ENCODE measurements at places on chromosomes 16 and 17.

- DNase-seq: no peak
Measured at GRCh38 chr17:71329310-71330098, 791.3 kb upstream of the SOX9 start.

DNA sequence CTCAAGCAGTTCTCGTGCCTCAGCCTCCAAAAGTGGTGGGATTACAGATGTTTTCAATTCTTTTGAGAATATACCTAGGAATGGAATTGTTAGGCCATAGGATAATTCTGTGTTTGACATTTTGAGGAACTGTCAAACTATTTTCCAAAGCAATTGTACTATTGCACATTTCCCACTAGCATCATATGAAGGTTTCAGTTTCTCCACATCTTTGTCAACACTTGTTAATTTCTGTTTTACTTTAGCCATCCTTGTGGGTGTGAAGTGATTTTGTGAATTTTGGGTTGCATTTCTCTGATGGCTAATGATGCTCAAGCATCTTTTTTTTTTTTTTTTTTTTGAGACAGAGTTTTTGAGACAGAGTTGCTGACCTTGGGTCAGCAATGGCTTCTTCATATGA is 6.2 kb downstream of the NT5M start:
- DNase-seq: no peak

DNA sequence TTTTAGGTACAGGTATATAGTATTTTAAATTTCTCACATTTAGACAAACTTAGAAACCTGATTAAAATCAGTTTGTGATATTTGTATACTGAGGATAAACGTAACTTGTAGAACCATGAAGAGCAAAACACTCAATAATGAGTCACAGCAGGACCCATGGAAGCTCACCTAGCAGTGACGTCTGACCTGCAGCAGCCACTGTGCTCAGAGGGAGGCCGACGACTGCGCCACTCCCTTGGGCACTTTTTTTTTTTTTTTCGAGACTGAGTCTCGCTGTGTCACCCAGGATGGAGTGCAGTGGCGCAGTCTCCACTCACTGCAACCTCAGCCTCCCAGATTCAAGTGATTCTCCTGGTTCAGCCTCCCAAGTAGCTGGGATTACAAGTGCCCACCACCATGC is 106.2 kb upstream of the AXIN2 start:
- DNase-seq: no peak

GRCh38 chr17:57516290-57517230 is 228.5 kb downstream of the CCDC182 start:
- no peak for DNase-seq

DNA sequence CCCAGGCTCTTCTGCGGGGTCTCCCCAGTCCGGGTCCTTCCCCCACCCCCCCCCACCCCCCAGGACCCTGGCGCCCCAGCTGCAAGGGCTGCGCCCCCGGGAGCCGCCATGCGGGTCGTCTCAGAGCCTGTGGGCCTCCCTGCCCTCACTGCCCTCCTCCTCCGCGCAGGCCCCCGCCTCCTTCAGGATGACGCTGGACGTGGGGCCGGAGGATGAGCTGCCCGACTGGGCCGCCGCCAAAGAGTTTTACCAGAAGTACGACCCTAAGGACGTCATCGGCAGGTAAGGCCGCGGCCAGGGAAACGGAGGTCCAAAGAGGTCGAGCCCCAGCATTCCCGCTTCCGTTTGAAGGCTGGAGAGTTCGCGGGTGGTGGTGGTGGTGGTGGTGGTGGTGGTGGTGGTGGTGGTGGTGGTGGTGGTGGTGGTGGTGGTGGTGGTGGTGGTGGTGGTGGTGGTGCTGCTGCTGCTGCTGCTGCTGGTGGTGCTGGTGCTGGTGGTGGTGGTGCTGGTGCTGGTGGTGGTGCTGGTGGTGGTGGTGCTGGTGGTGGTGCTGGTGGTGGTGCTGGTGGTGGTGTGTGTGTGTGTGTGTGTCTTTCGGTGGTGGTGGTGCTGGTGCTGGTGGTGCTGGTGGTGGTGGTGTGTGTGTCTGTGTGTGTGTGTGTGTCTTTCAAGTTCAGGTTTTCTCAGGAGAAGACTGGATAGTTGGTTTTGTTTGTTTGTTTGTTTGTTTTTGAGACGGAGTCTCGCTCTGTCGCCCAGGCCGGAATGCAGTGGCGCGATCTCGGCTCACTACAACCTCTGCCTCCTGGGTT is 615 bp downstream of the PHKG2 start:
- DNase-seq: no peak

- no peak for DNase-seq
Measured at GRCh38 chr17:50853781-50854180, 12.4 kb downstream of the TOB1 start.

DNA sequence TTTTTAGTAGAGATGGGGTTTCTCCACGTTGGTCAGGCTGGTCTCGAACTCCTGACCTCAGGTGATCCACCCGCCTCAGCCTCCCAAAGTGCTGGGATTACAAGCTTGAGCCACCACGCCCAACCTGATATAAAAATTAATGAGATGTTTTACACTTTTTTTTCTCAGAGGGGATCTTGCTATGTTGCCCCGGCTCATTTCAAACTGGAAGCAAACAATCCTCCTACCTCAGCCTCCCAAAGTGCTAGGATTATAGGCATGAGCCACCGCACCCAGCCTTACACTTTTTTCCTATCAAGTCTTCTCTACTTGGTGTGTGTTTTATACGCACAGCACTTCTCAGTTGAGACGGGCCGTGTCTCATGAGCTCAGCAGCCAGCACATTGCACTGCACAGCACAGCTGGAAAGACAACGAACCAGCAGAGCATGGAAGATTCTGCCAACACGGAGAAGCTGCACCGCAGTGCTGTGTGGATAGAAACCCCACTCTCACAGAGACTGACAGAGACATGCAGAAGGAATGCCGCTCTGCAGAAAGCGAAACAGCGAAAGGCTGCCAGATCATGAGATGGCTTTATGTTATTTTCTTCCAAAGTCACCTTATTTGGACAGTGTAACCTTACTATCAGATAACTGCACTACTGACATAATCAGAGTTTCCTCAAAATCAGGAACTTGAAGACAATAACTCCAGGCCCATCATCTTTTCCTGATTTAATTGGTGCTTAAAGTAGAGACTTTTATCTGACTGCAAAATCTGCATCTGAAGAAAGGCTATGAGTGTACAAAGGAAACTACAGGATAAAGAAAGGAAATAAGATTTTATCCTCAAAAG is 6.5 kb upstream of the QRICH2 start:
- no peak for DNase-seq

DNA sequence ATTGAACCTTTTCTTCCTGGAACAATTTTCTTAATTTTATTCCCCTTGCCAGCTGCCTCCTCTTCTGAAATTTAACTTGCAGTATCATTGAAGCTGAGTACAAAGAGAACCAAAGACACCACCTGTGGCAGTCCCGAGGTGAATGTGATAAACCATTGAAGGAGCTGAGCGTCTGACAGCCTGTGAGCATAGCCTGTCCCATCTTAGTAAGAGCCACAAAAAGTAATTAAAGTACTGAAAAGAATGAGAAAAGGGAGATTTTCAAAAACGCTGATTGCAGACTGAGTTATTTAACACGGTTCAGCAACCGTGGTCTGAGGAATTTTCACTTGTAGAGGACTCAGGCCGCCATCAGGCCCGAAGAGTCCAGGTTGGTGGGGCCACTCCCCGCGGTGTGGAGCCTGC is 27.2 kb upstream of the ST6GALNAC1 start:
- no peak for DNase-seq

GRCh38 chr16:50606431-50607050 is 58.3 kb downstream of the NKD1 start:
- DNase-seq: no peak

DNA sequence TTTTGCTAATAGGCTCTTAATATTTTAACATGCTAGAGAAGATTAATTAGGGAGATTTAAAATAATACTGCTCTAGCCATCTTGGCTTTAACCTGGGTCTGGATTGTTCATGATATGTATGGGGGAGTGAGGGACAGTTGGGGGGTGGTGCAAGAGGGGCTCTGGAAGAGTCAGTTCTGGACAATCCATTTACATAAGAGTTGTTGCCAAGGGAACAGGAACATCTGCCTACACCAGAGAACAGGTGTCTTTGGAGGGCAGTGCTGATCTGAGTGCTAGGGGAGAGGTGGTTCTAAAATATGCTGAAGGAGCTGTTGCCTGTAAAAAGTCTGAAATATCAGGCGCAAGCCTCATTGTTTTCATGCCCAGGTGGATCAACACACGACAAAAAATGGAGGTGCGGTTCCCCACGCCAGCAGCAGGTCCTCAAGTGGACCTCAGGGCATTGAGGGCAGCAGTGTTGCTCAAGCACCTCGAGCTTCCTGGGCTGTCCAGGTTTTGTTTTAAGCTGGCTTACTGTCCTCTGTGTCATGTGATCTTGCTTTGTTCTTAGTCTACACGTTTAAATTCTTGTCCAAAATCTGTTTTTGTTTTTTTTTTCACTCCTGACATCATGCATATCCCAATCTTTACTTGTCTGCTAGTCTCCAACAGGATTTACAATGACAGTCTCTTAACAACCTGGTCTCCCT is 25.4 kb upstream of the WSB1 start:
- no peak for DNase-seq

GRCh38 chr16:2455081-2455845 is 4.6 kb upstream of the TEDC2 start:
- DNase-seq: no peak

DNA sequence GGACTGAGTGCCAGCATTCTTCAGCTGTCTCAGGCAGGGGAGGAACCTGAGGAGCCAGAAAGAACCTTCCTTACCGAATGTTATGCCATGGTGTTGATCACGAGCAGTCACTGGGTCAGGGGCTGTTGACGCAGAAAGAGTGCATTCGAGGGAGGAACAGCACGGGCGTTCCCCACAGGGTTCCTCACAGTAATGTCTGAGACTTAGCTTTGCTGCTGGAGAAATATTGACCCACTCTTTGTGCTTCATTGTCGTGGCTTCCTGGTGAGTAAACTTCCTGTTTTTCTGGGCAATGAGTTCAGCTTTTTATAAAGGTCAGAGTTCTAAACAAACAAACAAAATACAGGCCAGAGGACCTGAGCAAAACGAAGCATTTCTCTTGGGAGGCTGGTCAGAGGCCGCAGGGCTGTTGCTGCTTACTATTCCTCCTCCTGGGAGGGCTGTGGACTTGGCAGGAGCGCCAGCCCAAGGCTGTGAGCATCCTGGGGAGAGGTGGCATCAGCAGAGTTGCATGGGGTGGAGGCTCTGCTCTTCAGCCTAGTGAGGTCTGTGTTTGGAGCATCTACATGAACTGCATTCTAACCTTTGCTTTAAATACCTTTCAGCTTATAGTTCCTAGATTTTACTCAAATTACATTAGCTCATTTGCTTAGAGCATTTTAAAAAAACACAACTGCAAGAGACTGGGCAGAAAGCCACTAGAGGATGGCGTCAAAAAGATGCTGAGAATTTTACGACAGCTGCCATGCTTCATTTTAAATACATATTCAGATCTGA is 143.1 kb upstream of the CACNG5 start:
- no peak for DNase-seq

DNA sequence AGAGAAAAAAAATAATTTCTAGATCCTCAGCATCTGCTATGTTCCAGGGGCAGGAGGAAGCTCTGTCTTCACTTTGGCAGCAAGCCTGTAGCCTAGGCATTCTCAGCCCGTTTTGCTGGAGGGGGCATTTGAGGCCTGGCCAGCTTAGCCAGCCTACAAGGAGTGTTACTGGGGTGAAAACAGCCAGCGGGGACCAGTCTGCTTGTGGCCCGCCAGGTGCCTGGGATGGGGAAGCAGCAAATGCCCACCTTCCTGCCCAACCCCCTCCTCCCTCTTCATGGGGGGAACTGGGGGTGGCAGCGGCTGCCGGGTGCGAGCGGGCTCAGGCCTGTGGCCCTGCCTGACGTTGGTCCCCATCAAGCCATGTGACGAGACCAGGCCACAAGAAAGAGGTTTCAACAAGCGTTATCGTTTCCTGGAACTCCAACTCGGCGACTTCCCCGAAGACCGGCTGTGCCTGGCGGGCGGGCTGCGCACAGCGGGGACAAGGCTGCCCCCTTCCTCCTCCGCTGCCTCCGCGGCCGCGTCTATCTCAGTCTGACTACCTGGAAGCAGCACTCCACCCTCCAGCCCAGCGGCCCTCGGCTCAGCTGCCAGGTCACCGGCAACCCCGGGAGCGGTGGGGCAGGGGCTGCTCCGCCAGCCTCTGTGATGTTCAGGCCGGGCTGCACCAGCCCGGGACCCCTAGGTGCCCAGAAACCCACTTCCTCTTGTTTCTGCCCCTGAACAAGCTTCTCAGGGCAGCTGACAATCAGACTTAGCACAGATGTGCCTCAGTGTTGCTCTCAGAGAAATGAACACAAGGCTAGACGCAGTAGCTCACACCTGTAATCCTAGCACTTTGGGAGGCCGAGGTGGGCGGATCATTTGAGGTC is 22.9 kb downstream of the SOCS1 start:
- DNase-seq: peak; percentile 85

GRCh38 chr17:75492555-75493168 is 22.7 kb downstream of the CASKIN2 start:
- no peak for DNase-seq

DNA sequence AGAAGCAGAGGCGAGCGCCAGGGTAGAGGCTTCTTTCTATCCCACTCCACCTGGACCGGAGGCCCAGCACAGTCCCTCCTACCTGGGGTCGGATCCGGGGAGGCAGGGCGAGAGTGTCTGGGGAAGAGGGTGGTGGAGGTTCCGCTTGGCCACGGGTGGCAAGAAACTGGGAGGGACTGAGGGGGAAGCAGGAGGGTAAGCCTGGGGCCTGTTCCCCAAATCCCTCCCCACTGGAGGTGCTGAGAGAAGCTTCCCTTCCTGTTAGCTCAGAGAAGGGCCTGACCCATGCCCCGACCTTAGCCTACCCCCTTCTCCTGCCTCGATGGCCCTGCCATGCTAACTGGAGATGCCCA is 1.8 kb upstream of the TPPP3 start:
- no peak for DNase-seq

DNA sequence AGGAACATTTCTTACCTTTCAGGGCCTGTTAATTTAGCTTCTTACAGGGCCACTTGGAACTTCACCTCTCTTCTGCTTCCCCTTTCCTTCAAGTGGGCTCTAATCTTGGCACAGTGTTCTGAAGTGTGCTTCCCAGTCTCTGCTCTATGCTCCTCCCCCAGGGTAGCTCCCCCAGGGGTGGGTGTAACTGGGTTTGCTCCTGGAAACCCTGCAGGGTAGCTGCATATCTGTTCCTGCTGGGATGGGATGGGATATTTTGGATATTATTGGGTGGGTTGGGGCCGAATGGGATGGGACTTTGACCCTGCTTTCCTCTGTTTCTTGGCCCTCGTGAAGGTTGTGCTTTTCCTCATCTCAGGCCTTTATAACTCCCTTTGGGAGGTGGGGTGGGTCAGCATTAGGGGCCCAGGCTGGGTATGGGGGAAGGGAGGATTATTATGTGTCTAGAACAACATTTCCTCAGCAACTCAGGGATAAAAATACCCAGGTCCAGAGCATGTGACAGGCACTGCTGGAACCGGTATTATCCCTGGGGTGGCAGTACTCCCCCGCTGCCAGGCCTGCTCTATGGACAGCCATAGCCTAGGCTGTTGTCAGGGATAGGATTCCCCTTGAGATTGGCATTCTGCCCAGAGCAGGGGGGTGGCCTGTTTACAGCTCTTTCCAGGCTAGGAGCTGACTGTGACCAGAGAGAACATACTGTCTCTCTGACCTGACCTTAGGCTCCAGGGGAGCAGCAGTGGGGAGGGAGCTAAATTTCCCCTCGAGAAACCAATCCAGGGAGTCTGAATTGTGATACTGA is 5.0 kb downstream of the NFE2L1 start:
- DNase-seq: no peak
